ENCODE measurements at places on chromosomes 4 and X.

GRCh38 chr4:183244506-183244905, 75.6 kb downstream of the CLDN22 start:
- DNase-seq = no peak

DNA sequence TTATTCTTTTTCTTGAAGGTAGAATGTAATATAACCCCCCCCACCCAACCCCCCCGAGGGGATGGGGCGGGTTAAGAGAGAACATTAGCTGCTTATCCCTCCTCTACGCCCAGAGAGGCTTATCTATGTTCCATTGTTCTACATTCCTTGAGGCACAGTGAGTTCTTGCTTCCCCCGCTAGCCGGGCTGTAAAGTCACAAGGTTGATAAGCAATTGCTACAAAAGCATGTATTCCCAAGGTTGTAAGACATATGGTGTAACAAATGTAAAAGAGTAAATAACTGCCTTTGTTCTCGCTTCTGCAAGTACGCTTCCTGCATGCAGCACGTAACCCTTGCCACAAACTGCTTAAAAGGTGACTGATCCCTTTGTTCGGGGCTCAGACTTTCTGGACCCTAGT, 8.2 kb downstream of the DCAF8L2 start:
- DNase-seq = no peak

DNA sequence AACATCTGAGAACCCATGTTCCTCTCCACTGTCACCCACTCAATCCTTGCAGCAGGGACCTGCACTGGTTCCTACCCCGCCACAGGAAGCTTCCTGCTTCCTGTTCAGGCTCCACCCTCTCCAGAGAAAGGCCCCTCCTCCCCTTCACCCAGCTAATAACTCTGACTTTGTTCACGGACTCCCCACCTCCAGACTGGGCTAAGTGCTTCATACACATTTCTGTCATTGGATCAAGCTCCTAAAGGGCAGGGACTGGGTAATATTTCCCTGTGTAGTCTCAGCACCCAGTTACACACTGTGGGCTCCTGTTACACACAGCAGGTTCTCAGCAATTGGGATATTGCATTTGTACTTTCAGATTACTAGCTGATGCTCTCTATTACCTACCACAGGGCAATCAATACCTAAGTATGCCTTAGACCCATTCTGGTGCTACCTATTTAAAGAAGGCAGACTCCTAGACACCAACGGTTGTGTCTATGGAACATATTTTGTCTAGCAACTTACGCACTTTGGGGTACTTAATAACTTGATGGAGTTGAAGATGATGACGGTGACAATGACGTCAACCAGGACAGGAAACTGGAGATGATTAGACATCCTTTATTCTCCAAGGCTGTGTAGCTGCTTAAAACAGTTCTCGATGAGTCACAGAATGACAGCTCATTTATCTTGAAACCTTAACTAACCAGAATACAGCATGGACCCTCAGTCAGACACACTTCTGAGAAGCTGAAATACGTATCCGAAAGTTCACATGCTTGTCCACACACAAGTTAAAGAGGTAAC, 58.1 kb downstream of the MAML3 start:
- peak; percentile 68 for DNase-seq

- no peak for DNase-seq
Observed at GRCh38 chrX:136346506-136346905, 45.7 kb downstream of the ADGRG4 start.

- no peak for DNase-seq
Observed at GRCh38 chr4:47203593-47203992, 172.2 kb downstream of the GABRB1 start.

DNA sequence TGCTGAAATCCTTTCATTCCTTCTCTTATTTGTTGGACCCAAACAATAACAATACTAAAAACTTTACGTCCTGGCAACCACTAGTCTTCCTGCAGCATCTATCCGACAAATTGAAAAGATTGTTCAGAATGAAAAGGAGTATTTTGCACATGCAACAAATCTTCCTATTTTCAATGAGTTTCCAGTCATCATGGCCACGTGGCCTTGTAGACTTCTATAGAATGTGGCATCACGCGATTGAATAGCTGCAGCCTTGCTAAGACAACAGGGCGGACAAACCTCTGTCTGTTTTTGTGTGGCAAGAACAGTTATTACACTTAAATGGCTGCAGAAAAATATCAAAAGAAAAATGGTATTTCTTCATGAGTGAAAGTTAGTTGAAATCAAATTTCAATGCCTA, 297.9 kb upstream of the LCORL start:
- no peak for DNase-seq

- DNase-seq = peak; percentile 42
Observed at GRCh38 chr4:86891762-86892635, at the start of gene C4orf36. TSS of gene C4orf36 (minus strand) at chr4:86892422. CDS start at chr4:86891520, 902 bp downstream.

DNA sequence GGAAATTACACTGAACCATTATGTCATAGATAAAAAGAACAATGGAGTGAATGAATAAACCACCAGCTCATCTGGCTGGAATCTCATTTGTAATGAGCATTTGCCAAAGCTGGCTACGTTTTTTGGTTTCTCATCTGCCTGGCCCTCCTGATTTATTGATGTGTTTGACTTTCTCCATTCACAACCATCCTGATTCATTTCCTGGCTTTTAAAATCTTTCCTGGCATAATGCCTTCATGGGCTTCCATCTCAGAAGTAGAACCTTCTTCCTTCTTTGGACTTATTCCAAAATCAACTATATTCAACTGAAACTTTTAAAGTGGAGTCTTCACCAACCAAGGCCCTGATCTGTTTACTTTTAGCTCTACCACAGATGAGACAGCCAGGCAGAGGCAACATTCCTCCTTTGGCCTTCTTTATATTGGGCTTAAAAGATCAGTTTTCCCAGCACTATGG, 36.0 kb upstream of the ARSJ start:
- no peak for DNase-seq

GRCh38 chr4:10272511-10272910, 155.9 kb upstream of the WDR1 start:
- no peak for DNase-seq

GRCh38 chr4:6714954-6715353, 1.0 kb upstream of the BLOC1S4 start:
- DNase-seq = no peak

DNA sequence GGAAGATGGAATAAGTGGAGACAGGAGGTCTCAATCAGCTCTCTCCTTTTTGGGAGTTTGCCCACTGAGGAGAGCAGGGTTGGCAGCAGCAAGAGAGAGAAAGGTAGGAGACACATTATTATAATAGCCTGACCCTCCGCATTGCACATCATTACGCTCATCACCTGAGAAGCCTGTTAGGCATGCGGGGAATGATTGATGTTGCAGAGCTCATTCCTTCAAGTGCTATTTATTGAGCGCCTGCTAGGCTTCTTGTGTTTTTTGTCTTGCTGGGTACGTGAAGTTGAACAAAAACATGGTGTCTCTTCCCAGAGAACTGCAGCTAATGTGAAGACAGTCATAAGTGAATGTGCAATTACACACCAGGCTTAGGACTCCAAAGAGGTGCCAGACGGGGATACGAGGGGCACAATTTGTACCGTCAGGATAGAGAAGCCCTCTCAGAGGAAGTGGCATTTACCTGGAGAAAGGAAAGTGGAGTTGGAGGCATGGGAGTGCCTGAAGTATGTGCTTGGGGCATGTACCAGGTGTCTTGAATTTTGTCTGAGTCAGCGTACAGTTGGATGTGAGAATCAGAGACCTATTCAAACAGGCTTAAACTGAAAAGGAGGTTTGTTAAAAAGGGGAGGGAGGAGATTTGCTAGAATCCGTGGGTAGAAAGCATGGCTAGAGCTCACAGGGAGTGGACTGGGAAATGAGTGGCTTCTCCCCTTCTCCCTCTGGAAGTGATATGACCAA, 90.2 kb upstream of the SOD3 start:
- DNase-seq = no peak

GRCh38 chr4:114077610-114078009, 98.2 kb upstream of the ARSJ start:
- no peak for DNase-seq

GRCh38 chr4:2914256-2915126, 48.7 kb downstream of the NOP14 start:
- DNase-seq = peak; percentile 48

DNA sequence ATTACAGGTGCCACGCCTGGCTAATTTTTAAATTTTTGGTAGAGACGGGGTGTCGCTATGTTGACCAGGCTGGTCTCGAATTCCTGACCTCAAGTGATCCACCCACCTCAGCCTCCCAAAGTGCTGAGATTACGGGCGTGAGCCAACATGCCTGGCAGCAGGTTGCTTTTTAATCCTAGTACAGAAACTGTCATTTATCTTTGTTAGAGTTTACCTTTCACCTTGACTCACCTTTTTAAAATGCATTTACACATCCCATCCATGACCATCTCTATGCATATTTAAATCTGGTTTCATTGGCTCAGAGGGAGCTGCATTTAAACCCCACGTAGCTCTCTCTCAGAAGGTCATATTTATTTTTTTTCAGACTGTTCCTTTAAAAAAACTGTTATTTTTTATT, 31.9 kb downstream of the SLC16A2 start:
- DNase-seq = no peak

GRCh38 chr4:128512767-128513322, 225.2 kb upstream of the PGRMC2 start:
- no peak for DNase-seq

- DNase-seq = no peak
Observed at GRCh38 chr4:150591904-150592303, 10.0 kb downstream of the MAB21L2 start.

GRCh38 chrX:150574559-150575418, 6.4 kb downstream of the MTM1 start:
- peak; percentile 26 for DNase-seq

GRCh38 chr4:38385093-38386004, 278.6 kb upstream of the KLF3 start:
- DNase-seq = no peak

- no peak for DNase-seq
Observed at GRCh38 chrX:353566-354535, 32.9 kb downstream of the PPP2R3B start.

- DNase-seq = no peak
Observed at GRCh38 chr4:183468210-183469095, 24.0 kb downstream of the CDKN2AIP start.

GRCh38 chrX:99653352-99653751, 756.7 kb downstream of the PCDH19 start:
- no peak for DNase-seq

DNA sequence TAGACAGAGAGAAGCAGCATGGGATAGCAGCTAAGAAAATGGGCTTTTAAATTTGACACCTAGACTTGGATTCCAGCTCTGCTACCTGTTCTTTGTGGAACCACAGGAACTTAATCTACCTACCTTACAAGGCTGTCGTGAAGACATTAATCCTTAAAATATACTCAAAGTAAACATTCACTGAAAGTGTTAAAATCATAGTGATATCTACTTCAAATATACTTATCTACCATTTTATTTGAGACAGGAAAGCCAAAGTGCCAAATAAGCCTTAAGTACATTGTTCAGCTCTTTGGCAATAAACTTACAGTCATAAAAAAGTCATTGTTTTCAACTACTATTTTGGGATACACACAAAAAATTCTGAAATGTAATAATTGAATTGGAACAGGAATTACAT, 295.0 kb upstream of the PITX2 start:
- no peak for DNase-seq

DNA sequence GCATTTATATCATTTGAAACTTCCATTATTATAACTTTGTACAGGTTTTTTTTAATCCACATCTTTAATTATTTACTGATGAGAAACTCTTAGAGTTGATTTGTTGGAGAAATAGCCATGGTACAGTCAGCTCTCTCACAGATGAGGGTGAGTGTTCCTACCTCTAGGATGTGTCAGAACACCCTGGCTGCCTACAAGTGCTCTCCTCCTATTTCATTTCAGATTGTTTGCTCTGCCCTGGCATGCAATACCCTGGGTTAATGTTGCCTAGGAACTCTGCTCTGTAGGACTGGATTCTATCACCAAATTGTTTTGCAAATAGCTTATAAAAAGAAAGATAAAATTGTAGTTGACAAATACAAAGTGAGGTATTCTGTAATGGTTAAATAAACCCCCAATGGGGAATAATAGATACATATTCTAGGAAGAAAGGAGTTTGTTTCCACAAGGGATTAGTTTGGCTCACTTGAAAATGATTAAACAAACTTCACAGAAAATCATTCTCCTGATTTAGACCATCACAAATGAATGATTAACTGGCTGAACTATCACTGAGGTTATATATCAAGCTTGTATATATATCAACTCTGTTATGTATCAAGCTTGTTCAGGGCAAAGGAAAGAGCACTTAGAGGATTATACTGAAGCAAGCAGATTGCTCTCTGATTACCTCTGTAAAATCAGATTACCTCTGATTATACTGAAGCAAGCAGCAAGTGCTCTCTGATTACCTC, 150.0 kb downstream of the PDE5A start:
- no peak for DNase-seq

DNA sequence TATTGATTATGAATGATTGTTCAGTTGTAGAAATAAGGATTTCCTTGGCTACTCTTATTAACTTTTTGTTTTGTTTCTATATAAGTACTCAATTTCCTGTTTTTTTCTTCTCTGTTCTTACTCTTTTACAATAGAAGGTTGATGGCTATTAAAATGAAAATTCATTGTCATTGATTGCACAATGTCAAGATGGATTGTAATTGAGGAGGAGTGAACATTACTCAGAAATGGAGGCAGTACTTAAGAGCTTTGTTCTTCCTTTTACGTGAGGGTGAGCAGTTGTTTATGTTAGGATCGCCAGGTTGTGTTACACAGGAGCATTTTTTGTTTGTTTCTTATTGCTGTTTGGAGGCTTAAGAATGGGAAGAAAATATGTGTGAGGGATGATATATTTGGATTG, 2062.4 kb downstream of the ARAP2 start:
- no peak for DNase-seq

DNA sequence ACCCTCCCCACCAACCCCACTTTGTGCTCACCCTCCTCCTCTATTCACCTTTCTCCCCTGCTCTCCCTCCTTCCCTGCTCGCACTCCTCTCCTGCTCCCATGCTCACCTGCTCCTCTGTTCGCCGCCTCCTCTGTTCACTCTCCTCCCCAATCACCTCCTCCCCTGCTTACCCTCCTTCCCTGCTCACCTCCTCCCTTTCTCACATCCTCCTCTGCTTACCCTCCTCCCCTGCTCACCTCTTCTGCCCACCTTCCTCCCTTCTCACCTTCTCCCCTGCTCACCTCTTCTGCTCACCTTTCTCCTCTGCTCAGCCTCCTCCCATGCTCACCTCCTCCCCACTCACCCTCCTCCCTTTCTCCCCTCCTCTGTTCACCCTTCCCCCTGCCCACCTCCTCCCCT, 357.2 kb downstream of the UNC5C start:
- no peak for DNase-seq
